ENCODE measurements at places on chromosomes 1 and 21.
A peak's percentile ranks its signal among the peaks of the same experiment; 100 is the strongest.

- DNase-seq, result no peak
These were observed 15.5 kb downstream of the PI4KB start for GRCh38 chr1:151311589-151312331.

- peak; percentile 49 for DNase-seq
These were observed 38.2 kb downstream of the SLC2A7 start for GRCh38 chr1:8987881-8988617.

DNA sequence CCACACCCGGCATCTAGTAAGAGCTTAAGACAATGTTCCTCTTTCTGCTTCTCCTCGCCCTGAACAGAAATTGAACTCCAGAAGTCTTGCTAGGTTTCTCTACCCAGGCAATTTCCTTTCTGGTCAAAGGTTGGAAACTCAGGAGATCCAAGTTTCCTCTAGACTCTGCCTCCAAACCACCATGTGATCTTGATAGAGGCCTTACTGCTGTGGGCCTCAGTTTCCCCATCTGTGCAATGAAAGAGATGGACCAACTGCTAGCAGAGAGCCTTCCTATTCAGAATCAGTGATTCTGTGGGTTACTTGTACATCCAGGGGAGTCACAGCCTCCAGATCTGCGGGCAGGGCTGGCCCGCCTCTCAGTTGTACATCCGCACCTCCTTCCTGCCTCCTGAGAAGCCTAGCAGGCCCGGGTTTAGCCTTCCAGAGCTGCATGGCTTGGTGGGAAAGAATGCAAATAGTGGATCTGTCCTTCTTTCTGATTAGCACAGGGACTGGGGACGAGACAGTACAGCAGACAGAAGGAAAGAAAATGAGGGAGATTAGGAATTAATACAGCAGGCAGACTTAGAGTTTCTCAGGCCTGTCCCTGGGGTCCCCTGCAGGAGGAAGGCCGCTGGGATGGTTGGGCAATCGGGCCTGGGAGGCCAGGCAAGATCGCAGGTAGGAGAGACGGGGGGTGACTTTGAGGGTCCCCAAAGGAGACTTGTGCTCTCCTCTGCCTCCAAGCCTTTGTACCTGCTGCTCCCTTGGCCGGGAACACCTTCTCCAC is 83.9 kb downstream of the PAX7 start:
- DNase-seq, result no peak

DNA sequence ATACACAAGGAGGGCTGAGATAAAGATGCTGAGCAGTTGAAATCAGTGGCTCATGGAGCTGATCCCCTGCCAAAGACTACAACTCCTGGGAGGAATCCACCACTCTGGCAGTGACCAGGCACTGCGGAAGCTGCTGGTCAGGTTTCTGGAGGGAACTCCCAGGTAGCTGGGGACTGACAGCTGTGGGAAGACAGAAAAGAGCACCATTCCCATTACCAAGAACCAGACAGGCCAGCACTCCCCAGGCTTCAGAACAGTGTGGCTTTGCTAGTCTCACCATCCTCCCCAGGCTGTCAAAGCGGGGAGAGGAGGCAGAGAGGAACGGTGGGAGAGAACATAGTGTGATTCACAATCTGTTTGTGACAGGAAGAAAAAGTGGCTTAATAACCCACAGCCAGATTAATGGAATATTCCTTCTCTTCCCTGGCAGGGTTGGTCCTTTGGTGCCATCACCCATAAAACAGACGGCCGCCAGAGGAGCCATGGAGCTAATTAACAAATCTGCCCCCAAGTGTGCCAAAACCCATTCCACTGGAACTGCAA is 92.1 kb downstream of the MAB21L3 start:
- DNase-seq, result no peak

DNA sequence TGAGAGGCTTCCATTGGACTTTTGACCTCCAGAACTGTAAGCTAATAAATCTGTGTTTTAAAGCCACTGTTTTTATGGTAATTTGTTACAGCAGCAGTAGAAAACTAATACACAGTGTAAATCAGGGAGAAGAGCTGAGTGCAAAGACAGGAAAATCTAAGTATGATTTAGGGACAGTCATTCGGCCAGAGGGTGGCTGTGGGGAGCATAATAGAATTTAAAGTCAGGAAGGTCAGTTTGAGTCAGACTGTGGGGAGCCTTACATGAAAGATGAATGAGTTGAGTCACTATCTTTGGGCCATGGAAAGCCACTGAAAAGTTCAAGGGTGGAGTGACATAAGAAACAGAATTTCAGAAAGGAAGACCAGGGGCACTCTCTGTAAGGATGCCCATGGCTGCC is 52.4 kb upstream of the SSX2IP start:
- DNase-seq, result no peak

DNA sequence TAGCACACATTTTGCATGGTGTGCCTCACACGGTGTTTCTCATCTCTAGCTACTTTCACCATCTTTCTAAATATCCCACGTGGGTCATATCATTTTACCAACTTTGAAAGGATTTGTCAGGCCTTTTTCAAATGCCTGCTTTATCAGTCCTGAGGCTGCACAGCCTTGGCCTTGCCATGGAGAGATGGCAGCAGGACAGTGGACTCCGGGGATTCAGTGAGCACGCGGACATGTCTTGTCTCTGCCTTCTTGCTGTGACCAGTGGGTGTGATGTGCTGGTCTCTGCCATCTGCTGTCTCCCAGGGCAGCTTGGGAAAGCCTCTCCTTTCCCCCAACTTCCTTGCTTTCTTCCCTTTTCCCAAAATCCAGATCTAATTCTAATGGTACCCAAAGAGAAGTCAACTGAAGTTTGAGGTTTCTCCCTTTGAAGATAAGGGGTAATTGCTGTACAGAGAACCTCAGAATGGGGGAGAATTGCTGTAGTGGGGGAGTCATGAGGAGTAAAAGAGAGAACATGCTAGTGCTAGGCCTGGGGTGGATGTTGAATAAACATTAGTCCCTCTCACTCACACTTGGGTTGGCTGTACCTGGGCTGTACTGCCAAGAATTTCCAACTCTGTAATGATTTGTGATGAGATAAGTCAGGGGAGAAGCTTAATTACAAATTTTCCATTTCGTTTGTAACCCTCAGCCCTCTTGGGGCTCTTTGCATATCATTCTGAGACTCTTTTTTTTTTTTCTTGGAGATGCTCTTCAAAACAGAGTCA is 99.5 kb downstream of the GALNT2 start:
- no peak for DNase-seq

- DNase-seq, result no peak
These were observed 42.9 kb downstream of the USP24 start for GRCh38 chr1:55172272-55172671.

DNA sequence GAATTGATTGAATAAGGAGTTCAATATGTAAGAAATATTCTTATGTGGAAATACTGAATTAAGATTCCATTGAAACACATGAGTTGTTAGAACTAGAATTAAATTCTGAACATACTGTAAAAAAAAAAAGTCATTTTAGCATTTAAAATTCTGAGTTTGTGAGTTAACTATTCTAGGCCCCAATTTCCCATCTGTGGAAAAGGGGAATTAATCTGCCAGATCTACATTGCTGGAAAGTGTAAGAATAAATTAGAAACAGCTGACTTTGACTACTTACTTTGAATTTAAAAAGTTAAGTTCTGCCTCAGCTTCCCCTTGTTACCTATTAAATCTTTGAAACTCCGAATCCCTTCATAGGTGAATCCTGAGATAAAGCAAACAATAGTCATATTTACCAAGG is 103.0 kb downstream of the SNX7 start:
- DNase-seq, result no peak

- DNase-seq, result peak; percentile 44
These were observed 65.8 kb upstream of the VAMP3 start for GRCh38 chr1:7705048-7705907.

DNA sequence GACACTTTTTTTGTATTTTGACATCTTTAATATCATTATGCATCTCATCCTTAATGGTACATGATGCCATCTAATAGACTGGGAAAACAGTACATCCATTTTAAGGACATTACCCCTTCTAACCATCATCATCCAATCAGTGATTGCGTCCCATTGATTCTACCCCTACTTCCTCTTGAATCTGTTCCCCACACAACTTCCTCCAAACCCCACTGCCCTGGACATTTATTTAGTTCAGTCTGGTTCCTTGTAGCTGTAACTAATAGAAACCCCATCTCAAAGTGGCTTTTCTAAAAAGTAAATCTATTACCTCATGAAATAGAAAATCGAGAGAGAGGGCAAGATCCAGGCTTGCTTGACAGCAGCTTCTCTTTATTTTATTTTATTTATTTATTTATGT is 2.1 kb upstream of the ITLN1 start:
- no peak for DNase-seq

GRCh38 chr21:37193676-37194075 is 73.5 kb downstream of the VPS26C start:
- no peak for DNase-seq

DNA sequence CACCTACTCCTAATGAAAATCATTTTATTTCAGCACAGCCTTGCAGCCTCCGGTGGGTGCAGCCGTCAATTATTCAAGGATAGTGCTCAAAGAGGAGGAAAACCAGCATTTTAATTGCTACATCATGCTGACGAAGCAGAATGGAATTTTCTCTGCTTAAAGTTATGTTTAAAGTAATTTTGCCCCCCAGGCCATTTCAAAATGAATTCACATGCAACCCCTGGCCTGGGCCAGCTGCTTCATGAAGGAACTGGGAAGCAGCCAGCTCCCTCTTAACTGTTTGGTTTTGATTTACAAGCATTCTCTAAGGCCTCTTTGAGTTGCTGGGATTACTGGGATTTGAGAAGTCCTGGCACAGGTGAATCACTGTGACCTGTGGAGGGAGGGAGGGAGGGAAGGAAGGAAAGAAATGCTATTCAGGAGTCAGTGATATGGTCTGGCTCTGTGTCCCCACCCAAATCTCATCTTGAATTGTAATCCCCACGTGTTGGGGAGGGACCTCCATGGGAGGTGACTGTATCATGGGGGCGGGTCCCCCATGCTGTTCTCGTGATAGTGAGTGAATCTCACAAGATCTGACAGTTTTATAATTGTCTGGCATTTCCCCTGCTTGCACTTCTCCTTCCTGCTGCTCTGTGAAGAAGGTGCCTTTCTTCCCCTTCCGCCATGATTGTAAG is 66.0 kb downstream of the PGBD5 start:
- no peak for DNase-seq

GRCh38 chr1:204363335-204364114 is 3.8 kb upstream of the PLEKHA6 start:
- peak; percentile 69 for DNase-seq

GRCh38 chr1:66931590-66931989 is 6.8 kb downstream of the MIER1 start:
- DNase-seq, result no peak

- no peak for DNase-seq
These were observed 397.2 kb downstream of the KCNH1 start for GRCh38 chr1:210736713-210737112.

Measured in T-cell (primary cell).